ENCODE measurements at places on chromosomes 4 and X.
A peak's percentile ranks its signal among the peaks of the same experiment; 100 is the strongest.

- DNase-seq: no peak
Observed at GRCh38 chrX:149497626-149498025, 7.5 kb downstream of the IDS start.

DNA sequence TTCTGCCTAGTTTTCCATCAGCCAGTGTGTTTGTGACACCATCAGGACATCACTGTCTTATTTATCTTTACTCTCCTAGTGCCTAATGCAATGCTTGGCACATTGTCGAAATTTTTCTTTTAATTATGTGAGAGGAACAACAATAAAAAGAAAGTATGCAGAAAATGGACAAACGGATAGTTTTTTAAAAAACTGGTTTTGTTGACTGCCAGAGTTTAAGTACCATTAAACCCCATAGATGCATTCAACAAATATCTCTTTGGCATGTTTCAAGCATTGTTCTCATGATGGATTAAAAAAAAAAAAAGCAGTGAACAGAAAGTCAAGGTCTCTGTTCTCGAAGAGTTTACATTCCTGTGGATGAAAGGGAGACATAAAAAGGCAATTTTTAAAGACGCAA, 398.4 kb downstream of the PPP3CA start:
- DNase-seq: no peak

DNA sequence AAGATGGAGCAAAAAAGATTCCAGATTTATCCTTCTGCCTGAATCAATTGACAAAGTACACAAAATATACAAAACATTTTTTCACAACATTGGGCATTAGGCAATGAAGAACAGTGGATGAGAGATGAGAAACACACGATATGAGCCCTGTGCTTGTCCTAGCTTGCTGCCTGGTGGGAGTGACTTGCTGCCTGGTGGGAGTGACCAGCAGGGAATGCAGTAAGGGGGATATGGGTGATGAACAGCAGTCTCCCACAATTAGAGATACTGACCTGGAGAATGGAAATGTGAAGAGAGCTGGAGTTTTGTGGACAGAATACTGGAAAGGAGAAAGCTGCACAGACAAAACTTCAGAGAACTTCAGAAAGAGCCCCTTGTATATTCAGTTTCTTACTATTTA, 629.4 kb upstream of the FRG1 start:
- DNase-seq: no peak

DNA sequence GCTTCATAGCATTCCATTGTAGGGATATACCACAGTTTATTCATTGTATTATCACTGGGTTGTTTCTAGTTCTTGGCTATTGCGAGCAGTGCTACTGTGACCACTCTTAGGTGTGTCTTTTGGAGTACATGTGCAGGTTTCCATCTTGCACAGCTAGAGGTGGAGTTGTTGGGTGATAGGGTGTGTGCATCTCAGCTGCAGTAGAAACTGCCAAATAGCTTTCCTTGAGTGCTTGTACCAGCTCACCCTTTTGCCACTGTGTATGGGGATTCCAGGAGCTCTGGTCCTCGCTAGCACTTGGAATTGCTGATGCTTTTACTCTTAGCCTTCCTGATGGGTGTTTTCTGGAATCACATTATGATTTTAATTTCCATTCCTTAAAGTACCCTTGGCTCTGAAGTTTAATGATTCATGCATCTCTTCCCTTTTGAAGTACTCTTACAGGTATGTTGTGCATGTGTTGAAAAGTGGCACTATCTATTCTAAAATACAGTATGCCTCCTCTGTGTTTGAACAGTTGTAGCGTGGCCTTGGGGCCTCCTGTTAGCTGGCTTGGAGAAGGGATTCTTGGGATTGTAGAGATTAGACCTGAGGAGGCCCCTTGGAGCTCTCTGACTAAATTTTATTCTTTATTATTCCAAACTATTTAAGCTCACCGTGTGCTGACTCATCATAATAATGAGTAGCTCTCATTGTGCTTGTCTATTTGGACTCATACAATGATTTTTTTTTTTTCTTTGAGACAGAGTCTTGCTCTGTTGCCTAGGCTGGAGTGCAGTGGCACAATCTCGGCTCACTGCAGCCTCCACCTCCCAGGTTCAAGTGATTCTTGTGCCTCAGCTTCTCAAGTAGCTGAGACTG, 38.4 kb downstream of the HTT start:
- DNase-seq: no peak

- no peak for DNase-seq
Observed at GRCh38 chr4:123209436-123209835, 187.2 kb upstream of the SPRY1 start.

DNA sequence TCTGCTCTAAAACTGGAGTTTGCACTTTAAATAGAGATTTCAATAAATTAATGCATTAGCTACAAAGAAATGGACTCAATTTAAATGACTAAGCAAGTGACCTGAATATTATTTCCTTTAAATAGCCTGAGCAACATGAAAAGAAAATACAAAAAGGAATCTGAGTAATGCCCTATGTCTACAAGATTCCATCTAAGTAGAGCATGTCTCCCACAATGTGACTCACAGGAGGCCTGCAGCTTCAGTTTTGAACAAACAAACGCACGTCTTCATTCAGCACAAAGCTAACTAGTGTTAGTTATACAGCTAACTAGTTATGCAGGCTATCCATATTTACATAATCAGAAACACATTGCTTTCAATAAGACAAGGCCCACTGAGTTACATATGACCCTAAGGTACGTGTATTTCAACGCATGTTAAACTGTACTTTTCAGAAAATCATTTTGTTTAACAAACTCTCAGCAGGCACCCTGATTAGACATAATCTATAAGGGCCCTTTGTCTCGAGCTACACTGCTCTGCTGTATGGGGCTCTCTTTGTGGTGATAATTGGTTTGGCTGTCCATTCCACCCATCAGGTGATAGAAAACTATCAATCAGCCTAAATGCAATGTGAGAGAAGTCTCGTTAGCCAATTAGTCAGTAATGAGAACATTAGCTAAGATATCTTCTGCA, 116.5 kb downstream of the MAML3 start:
- no peak for DNase-seq

- no peak for DNase-seq
Observed at GRCh38 chr4:107548211-107548905, 171.7 kb downstream of the PAPSS1 start.

DNA sequence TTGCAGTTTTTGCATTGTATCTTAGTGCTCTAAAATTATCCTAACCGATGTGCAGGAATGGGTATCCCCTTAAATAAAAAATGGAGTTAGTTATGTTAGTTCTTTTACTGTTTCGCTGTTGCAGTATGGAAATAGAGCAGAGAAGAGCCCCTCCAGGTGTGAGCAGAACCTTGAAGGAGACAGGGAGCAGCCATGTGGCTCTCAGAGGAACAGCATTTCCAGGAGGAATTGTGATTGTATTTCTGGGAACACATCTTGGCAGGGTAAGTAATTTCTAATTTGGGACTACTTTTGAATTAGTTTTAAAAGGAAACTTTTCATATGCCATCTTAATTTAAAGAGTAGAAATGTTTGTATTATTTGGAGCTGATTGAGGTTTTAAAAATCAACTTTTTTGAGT, 5.3 kb upstream of the CCDC158 start:
- no peak for DNase-seq

- no peak for DNase-seq
Observed at GRCh38 chr4:102036016-102036415, 245.5 kb downstream of the BANK1 start.

DNA sequence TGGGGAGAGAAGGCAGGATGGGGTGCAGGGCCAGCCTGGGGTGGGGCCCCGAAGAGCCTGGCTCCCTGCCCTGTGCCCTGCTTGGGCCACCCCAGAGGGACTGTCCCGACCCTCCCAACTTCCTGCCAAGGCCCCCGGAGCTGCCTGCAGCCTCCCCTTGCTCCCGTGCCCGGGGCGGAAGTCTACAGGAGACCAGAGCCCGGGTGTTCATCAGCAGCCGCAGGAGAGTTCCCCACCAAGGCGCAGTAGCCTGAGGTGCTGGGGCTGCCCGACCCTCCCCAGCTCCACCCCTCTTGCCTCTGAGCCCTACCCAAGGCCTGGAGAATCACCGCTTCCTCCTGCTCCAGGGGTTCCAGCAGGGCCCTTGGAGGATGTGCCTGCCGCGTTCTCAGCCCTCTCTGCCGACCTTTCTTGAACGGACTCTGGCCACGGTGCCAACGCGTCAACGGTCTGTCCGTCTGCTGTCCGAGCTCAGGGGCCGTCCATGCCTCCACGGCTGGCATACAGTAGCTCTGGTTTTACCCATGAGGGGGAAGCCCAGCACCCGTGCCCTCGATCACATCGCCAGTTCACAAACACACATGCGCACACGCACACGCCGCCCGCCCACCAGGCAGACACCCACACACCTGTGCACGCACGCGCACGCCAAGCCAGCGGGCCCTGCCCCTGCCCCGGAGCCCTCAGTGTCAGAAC, 36.0 kb upstream of the SPON2 start:
- no peak for DNase-seq

- DNase-seq: no peak
Observed at GRCh38 chr4:187668526-187669082, 327.0 kb upstream of the ZFP42 start.

DNA sequence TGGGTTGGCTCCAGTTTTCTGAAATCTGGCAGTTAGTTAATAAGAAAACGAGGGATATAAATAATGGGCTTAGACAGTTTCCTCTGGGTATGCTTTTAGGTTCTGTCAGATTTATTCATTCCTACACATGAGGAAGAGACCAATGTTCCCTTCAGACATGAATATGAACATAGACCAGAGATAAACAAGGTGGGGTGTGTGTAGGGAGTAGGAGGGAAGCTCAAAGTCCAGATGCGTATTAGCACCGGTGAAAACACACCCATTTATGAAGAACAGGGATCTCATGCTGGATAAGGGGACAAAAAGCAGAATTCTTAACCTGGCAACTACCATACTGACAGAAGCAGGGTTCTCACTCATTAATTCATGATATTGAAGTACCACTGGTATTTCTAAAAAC, 223.0 kb downstream of the SOWAHB start:
- no peak for DNase-seq

DNA sequence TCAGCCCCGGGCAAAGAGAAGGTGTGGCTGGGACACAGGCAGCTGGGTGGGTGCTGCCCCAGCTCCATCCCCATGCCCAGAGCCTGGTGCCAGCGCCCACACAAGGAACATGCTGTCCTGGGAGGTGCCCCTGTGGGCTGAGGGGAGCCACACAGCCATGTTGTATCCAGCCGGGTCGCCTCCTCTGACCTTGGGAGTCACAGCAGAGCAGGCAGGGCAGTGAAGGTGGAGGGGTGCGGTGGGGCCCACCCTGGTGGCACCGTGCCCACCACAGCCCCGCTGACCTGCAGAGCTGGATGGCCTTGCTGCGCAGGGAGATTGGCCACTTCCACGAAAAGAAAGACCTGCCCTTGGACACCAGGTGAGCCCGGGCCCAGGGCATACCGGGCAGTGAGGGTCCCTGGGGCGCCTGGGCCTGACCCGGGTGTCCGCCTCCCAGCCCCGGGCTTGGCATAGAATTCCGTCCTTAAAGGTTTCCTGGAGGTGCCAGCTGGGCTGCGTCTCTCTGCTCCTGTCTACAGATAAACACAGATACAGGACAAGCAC, 18.7 kb upstream of the ADD1 start:
- DNase-seq: peak; percentile 14

GRCh38 chr4:162849937-162850336, 316.8 kb downstream of the NAF1 start:
- no peak for DNase-seq

- DNase-seq: no peak
Observed at GRCh38 chr4:109078724-109079123, 223.7 kb downstream of the COL25A1 start.

DNA sequence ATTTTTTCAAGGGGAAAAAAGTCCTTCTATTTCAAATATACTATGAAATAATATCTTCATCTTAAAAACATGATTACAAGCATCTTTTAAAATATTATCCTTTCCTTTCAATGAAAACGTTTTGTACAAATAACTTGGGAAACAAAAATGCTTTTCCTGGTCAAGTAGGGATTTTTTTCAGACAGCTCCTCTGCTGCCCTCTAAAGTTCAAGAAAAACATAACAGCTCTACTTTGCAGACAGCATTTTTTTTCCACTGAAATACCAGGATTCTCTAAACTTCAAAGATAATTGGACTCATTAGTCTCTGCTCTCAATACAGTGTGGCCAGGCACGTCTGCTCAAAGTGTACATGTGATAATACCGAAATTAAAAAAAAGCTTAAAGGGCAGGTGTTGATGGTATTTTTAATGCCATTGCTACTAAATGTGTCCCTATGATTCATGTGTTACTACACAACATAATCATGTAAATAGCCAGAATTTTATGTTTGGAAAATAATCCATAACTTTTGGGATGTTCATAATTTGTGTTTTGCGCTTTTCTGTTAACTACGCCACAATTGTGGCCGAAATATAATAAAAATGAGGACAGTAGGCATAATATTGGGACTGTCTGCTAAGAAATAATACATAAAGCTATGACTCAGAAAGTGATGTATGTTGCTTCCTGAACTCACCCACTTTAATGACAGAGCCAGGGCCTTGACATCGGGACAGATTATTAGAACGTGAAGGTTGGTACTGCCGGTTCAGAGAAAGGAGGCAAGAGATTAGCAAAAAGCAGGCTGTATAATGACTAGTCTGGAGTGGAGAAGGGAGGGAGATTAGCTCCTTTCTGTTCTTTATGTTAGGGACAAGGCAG, 478.9 kb downstream of the KCNIP4 start:
- DNase-seq: no peak

DNA sequence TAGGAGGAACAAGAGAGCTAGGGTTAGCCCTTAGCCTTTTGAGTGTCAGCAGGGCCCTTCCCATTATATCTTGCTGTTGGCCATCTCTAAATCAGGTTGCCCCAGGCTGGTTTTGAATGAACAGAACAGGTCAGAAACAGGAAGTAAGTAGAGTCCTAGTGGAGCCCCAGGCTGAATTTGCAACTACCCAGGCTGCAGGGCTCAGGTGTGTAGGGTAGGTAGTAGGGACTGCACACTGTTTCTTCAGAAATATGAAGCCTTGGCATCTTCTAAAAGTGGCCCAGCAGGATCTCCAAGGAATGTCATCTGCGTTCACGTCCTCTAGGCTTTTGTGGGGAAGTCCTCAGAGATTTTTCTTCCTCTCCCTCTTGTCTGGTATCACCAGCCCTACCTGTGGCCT, 90.2 kb downstream of the ADGRG4 start:
- no peak for DNase-seq

GRCh38 chr4:76697129-76697803, 200.7 kb downstream of the SOWAHB start:
- DNase-seq: no peak

DNA sequence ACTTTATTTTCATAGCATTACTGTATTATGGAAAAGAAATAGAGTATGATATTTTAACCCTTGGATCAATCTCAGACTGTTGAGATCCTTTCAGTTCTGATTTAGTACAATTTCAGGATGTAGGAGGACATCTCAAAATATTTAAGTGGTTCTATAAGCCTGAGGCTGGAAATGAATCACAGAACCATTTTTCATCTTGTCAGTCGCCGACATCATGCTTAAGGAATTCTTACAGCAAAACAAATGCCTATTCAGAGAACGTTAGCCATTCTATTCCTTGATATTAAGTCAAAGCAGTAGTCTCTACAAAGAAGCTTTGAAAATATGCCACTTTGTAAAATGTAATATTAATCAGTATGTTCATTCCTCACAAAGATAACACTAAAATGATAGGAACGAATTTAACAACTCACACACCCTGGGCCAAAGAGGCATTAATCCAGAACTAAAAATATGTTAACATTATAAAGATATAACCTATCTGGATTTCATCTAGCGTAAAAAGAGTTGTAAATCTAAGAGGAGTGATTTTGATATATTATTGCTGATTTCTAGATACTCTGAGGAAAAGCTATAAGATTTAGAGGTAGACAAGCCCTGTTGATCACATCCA, 152.0 kb downstream of the GASK1B start:
- DNase-seq: no peak

- no peak for DNase-seq
Observed at GRCh38 chrX:1281521-1281920, 12.9 kb downstream of the CSF2RA start.
